Esophagus squamous epithelium (tissue), 5 donors: ENCODE measurements at places on chromosomes 1 and 21. TPM values are rescaled to one million over a fixed set of nuclear protein-coding genes. Genes with fewer than 3 reads are reported as not detected.

GRCh38 chr1:111904478-111905218 is 84.8 kb downstream of the KCND3 start:
- no peak overlapping the region for H3K4me3 ChIP-seq
- peak overlapping the region; percentile 33 for H3K27ac ChIP-seq
- H3K27me3 ChIP-seq: peaks cover 13% of the 10 kb centered on the region
- no peaks in the 10 kb centered on the region for H3K36me3 ChIP-seq

GRCh38 chr1:53485478-53486394 is 26.5 kb downstream of the DMRTB1 start:
- no peaks in the 10 kb centered on the region for H3K36me3 ChIP-seq
- no peak for DNase-seq
- no peak overlapping the region for H3K27ac ChIP-seq
- H3K27me3 ChIP-seq: no peaks in the 10 kb centered on the region
- H3K4me3 ChIP-seq: no peak overlapping the region

DNA sequence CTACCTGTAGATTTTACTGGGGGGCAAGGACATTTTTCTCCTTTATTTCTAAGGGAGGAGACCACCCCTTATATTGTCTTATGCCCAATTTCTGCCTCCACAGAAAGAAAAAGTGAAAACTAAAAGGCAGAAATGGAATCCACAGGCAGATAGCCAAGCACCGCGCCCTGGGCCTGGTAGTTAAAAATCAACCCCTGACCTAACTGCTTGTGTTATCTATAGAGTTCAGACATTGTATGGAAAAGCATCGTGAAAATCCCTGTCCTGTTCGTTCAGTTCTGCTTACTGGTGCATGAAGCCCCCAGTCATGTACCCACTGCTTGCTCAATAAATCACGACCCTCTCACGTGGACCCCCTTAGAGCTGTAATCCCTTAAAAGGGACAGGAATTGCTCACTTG is 33.7 kb upstream of the IL6R start:
- H3K27ac ChIP-seq: no peak overlapping the region
- H3K4me1 ChIP-seq: no peaks in the 10 kb centered on the region
- no peaks in the 10 kb centered on the region for H3K36me3 ChIP-seq
- no peak for DNase-seq
- H3K4me3 ChIP-seq: no peak overlapping the region

GRCh38 chr1:236979149-236979900 is 24.9 kb downstream of the MT1HL1 start:
- no peaks in the 10 kb centered on the region for H3K27me3 ChIP-seq
- H3K27ac ChIP-seq: no peak overlapping the region
- no peaks in the 10 kb centered on the region for H3K36me3 ChIP-seq
- no peak overlapping the region for H3K4me3 ChIP-seq
- no peaks in the 10 kb centered on the region for H3K4me1 ChIP-seq
- no peak for DNase-seq

- H3K4me3 ChIP-seq: no peak overlapping the region
- no peak overlapping the region for H3K27ac ChIP-seq
- no peaks in the 10 kb centered on the region for H3K36me3 ChIP-seq
- H3K4me1 ChIP-seq: no peaks in the 10 kb centered on the region
These were observed 20.7 kb downstream of the C1QB start for GRCh38 chr1:22673486-22674409.

DNA sequence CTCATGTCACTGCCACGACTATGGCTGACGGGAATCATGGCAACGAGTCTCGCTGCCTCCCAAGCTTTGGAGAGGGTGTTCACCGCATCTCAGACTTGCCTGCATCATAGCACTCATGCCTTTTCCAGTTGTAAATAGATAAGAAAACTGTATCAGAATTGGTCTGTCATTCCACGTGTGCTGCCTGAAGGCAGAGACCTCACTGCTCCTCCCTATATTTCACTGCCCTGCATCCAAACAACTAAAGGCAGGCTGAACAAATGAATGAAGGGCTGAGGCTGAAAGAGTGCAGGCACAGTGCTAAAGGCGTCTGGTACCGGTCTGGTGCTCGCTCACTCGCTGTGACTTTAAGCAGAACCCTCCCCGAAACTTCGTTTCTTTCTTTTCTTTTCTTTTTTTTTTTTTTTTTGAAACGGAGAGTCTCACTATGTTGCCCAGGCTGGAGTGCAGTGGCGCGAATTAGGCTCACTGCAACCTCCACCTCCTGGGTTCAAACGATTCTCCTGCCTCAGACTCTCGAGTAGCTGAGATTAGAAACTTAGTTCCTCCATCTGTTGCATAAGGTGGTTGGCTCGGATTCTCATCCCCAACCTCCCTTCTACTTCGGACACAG is 542 bp downstream of the EIF2B3 start:
- no peaks in the 10 kb centered on the region for H3K27me3 ChIP-seq
- H3K4me1 ChIP-seq: no peaks in the 10 kb centered on the region
- peak overlapping the region; percentile 76 for H3K27ac ChIP-seq
- H3K4me3 ChIP-seq: peak overlapping the region; percentile 73
- H3K36me3 ChIP-seq: no peaks in the 10 kb centered on the region

GRCh38 chr1:50427086-50427817 is 4.0 kb upstream of the DMRTA2 start:
- DNase-seq: no peak
- no peak overlapping the region for H3K27ac ChIP-seq
- H3K36me3 ChIP-seq: no peaks in the 10 kb centered on the region
- H3K4me3 ChIP-seq: no peak overlapping the region
- peaks cover 100% of the 10 kb centered on the region for H3K27me3 ChIP-seq

DNA sequence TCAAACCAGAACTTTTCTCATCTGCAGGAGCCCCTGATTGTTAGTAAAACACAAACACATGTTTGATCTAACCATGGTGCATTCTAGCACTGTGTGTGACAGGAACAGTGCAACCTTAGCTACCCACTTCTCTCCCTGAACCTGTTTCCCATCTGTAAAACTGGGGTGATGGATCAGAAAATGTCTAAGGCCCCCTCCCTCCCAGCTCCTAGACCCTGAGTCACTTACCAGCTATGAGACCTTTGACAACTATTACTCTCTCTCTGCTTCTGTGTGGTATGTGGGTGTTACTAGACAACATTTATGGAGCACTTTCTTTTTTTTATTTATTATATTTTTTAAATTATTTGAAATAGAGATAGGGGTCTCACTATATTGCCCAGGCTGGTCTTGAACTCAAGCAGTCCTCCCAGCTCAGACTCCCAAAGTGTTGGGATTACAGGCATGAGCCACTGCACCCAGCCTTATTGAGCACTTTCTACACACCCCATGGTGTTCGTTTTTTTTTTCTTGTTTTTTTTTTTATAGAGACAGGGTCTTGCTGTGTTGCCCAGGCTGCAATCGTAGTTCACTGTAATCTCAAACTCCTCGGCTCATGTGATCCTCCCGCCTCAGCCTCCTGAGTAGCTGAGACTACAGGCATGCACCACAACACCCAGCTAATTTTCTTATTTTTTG is 2.6 kb downstream of the INPP5B start:
- H3K27ac ChIP-seq: no peak overlapping the region
- peaks cover 37% of the 10 kb centered on the region for H3K36me3 ChIP-seq
- H3K27me3 ChIP-seq: no peaks in the 10 kb centered on the region
- H3K4me1 ChIP-seq: peaks cover 3% of the 10 kb centered on the region
- DNase-seq: no peak

DNA sequence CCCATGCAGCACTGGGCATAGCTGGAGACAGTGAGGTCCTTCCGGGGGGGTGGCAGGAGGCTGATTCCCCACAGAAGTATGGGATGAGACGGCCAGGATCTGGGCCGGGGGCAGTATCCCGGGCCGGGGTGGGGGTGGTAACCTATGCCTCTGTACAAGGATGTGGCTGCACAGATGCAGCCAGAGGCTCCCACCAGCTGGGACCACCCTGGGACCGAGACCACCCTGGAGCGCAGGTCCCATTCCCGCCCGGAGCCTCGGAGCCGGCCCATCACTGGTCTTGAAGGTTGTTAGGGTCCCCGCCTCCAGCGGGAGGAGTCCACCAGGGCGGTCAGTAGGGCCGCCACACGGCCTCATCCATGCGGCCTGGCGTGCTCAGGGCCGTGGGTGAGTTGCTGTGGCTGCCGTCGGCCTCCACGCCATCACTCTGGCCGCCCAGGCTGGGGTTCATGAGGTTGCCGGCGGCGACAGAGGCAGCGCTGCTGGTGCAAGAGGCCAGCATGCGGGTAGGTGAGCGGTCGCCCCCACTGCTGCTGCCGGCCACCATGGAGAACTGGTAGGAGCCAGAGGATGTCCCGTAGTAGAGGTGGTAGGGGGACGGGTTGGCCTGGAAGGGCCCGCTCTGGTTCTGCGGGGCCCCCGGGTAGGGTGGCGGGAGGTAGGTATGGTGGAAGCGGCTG is 28.1 kb downstream of the RUNX3 start:
- no peak for DNase-seq
- H3K27me3 ChIP-seq: peaks cover 83% of the 10 kb centered on the region
- no peaks in the 10 kb centered on the region for H3K36me3 ChIP-seq

GRCh38 chr1:47444562-47445465 is 7.0 kb downstream of the FOXD2 start:
- H3K36me3 ChIP-seq: no peaks in the 10 kb centered on the region
- no peak overlapping the region for H3K27ac ChIP-seq
- DNase-seq: no peak
- H3K27me3 ChIP-seq: peaks cover 59% of the 10 kb centered on the region

DNA sequence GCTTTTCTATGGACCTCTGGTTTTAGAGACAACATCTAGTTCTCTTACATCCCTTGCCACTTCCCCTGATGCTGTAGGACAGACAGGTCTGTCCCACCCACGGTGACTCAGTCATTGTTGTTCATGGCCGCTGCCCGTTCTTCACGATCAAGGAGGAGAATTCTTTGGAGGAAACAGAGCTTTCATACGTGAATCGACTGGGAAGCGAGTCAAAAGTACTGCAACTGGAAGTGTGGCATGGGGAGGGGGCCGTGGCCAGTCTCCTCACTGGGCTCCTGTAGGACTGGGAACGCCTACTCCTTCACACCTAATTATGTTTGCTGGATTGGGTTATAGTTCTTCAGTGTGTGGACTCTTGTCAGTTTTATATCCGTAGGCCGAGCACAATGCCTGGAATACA is 4.4 kb upstream of the SLC37A1 start:
- no peaks in the 10 kb centered on the region for H3K36me3 ChIP-seq
- H3K4me3 ChIP-seq: no peak overlapping the region
- no peak for DNase-seq
- H3K27ac ChIP-seq: no peak overlapping the region
- H3K27me3 ChIP-seq: no peaks in the 10 kb centered on the region

GRCh38 chr1:62240651-62241370 is 46.2 kb downstream of the L1TD1 start:
- H3K4me3 ChIP-seq: no peak overlapping the region
- DNase-seq: no peak
- H3K36me3 ChIP-seq: no peaks in the 10 kb centered on the region
- H3K27ac ChIP-seq: no peak overlapping the region
- H3K4me1 ChIP-seq: peaks cover 12% of the 10 kb centered on the region
- no peaks in the 10 kb centered on the region for H3K27me3 ChIP-seq

DNA sequence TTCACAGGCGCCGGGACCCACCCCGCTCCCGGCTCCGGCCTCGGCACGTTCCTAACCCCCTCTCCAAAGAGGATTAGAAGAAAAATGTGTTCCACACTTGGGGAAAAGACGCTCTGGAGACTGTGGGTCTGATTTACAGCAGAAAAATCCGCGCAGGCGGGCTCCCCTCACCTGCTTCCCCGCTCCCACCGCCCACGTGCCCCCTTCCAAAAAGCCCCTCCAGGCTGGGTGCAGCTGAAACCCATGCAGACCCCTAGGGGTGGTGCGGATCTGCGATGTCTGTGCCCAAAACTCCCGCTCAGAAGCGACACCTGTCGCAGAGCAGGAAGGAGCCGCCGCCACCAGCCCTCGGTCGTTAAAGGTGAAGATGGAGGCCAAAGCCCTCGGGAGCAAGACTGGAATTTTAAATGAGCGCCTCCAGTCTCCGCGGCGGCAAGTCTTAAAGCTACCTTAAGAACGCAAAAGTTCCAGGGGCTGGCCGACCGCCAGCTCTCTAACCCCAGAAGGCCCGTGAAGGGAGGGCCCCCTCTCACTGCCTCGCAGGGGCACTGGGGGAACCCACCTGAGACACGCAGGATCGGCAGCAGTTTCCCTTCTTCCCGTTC is 688 bp upstream of the CHD5 start:
- no peaks in the 10 kb centered on the region for H3K36me3 ChIP-seq
- no peak for DNase-seq
- no peak overlapping the region for H3K27ac ChIP-seq
- peaks cover 42% of the 10 kb centered on the region for H3K4me1 ChIP-seq
- no peak overlapping the region for H3K4me3 ChIP-seq
- peaks cover 3% of the 10 kb centered on the region for H3K27me3 ChIP-seq

SLC25A44 gene
- total RNA-seq: 10.5 TPM

PPM1J gene
- 3.2 TPM for total RNA-seq

OR2T29 gene
- not detected for total RNA-seq

S100A5 gene
- not detected for total RNA-seq

RAB25 gene
- total RNA-seq: 263 TPM

XCL2 gene
- not detected for total RNA-seq

DAB1 gene
- not detected for total RNA-seq
